ENCODE measurements at places on chromosomes 5 and 9.
A peak's percentile ranks its signal among the peaks of the same experiment; 100 is the strongest.

DNA sequence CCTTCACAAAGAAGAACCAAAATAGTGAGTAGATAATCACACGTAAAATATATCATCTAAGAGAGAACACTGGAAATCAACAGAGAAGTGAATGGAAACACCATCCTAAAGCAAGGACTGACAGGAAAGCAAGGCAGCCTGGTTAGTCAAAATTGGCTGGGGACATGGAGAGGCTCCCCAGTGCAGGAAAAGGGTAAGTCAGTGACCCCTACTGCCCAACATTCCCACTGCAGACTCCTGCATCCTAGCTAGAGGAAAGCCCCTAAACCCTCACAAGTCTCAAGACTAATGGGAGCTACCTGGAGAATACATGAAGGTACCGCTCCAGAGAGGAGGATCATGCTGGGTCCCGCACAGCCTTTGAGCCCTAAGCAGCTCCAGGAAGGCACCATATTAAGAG lies 60.1 kb downstream of the ZDHHC21 start:
- DNase-seq: no peak

DNA sequence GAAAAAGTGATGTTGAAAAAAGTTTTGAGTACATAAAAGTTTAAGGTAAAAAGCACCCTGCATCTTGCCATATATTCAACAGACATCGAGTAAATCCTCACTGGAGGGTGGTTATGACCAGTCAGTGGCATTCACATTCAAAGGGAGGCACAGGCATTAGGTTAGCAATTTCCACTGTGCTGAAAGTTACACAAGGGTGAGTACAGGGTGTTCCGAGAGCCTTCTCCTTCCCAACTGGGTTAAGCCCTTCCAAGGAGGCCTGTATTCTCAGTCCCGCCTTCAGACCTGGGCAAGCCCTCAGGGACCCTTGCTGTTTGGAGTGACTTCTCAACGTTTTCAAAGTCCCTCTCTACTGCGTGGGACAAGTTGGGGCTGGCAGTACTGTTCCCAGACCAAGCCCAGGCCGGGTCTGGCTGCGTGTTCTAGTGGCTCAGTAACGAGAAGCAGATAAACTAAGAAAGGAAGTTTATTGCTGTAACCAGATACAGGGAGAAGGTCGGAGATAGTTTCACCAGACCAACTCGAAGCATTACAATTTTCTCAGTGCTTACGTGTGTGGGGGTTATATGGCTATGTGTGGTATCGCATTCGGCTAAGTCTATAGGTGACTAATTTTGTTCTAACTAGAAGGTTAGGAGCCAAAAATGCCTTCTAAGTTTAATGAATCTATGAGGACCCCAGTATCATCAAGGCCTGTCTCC lies 13.0 kb upstream of the SETX start:
- peak; percentile 24 for DNase-seq

DNA sequence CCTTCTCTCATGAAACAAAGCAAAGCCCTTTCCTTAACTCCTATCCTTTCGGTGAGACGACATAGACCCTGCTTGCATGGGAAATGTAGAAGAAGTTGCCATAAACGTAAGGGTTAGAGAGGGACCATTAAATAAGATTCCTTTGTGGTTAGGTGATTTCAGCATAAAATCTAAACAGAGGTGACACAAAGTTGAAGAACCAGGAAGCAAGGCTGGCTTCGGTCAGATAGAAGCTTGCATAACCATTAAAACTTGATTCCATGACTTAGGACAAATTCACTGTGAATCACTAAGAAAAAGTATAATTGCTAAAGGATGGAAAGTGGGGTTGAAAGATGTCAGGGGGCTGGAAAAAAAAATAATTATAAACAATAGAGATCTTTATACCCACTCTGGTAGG lies 30.9 kb upstream of the ABLIM3 start:
- no peak for DNase-seq

- no peak for DNase-seq
Observed at GRCh38 chr5:14071433-14071832, 71.7 kb upstream of the TRIO start.

DNA sequence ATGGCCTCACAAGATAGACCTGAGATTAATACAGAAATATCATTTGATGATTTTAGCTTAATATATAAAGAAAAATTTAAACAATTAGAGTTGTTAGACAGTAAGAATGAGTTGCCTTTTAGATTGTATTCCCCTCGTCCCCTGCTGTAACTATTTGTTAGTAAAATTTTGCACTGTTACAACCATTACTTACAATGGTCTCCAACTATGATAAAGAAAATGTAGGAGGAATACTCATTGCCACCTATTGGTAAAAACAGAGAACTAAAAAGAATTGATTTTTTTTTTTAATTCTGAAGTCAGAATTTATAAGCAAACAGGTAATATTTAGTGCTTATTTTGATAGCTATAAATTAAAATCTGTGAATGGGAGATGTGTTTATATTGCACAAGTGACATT lies 937.6 kb downstream of the TLE4 start:
- no peak for DNase-seq

DNA sequence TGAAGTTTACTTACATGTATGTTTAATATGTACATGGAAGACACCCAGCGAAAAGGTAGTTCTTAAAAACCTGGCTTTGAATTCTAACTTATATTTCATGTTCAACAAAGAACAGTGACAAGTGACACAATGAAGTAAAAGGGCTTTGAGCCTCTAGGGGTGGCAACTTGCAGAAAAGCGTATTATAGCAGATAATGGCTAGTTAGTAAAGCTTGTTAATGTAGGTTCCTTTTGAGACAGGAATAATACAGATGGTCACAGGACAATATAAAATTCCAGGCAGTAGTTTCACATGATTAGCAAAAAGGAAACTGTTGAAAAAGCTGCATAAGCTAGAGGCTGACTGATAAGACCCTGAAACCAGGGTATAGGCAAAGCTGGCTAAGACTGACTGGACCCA lies 132.4 kb upstream of the FTMT start:
- no peak for DNase-seq

All from fibroblast of gingiva (primary cell).